ENCODE measurements at places on chromosomes 13 and 19.
A peak's percentile ranks its signal among the peaks of the same experiment; 100 is the strongest.

DNA sequence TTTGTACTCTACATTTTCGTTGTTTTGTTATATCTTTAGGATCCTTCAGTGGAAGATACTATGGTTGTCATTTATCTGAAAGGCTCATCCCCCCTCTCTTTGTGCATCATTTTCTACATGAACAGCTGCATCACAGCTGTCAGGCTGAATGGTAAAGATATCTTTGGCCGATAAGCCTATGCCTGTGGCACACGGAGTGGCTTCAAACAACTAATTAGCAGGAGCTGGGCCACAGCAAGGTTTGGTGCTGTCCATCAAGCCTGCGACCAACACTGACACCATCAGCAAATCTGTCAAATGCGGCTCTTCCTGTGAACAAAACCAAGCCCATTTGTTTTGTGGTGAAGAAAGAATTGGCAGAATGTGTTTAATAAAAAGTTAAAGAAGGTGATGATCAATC lies 334.4 kb downstream of the PCDH9 start:
- H3K4me3 ChIP-seq, result no peak overlapping the region
- H3K27ac ChIP-seq, result no peak overlapping the region
- H3K36me3 ChIP-seq, result no peaks in the 10 kb centered on the region
- DNase-seq, result no peak
- H3K4me1 ChIP-seq, result no peaks in the 10 kb centered on the region
- no peaks in the 10 kb centered on the region for H3K27me3 ChIP-seq

- H3K27me3 ChIP-seq, result no peaks in the 10 kb centered on the region
- H3K4me3 ChIP-seq, result no peak overlapping the region
- H3K36me3 ChIP-seq, result no peaks in the 10 kb centered on the region
- no peak for DNase-seq
Observed at GRCh38 chr13:37407156-37407555, 191.4 kb downstream of the POSTN start.

DNA sequence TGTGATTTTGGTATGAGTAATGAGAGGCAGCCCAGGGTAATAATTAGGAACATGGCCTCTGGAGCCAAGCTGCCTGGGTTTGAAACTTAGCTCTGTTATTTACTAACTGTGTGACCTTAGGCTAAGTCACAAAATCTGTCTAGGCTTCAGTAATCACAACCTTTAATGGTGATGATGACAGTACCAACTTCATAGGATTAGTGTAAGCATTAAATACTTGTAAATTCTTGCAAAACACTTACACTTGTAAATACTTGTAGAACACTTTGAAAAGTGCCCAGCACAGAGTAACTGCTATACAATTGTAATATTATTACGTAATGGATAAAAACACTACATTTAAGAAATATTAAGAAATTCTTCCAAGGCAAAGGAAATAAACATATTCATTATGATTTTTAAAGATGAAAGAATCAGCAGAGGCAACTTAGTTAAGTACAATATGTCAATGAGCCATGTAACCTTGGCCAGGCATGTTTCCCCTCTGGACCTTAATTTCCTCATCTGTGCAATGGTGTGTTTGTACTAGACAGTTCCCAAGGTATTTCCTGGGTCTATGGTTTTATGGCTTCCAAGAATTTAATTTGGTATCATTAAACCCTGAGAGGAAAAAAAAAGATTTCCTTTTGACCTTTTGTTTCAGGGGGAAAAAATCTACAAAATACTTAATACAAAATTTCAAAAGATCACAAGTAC lies 628.5 kb upstream of the KLHL1 start:
- no peak overlapping the region for H3K4me3 ChIP-seq
- no peaks in the 10 kb centered on the region for H3K36me3 ChIP-seq
- no peaks in the 10 kb centered on the region for H3K4me1 ChIP-seq
- no peaks in the 10 kb centered on the region for H3K27me3 ChIP-seq
- no peak overlapping the region for H3K27ac ChIP-seq

GRCh38 chr19:49427855-49428546 lies 2.8 kb downstream of the GFY start:
- H3K4me1 ChIP-seq, result no peaks in the 10 kb centered on the region
- no peaks in the 10 kb centered on the region for H3K36me3 ChIP-seq
- no peak overlapping the region for H3K27ac ChIP-seq
- H3K27me3 ChIP-seq, result peaks cover 100% of the 10 kb centered on the region

DNA sequence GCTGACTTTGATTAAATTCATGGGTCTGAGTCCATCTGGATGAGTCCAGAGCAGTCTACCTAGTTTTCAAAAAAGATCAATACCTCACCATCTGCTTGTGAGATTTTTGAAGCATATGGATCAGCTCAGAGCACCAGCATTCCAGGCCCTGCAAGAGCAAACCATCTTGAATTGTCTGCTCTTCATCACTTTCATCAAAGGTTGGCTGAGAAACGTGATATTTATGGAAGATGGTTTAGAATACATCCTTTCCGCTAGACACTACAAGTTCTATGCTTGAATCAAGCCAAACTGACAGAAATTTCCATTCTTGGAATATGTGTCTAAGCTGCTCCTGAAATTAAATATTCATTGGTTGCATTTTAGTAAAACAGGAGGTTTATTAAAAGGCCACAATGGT lies 190.3 kb downstream of the KCNRG start:
- H3K36me3 ChIP-seq, result no peaks in the 10 kb centered on the region
- H3K27ac ChIP-seq, result no peak overlapping the region
- no peak for DNase-seq

DNA sequence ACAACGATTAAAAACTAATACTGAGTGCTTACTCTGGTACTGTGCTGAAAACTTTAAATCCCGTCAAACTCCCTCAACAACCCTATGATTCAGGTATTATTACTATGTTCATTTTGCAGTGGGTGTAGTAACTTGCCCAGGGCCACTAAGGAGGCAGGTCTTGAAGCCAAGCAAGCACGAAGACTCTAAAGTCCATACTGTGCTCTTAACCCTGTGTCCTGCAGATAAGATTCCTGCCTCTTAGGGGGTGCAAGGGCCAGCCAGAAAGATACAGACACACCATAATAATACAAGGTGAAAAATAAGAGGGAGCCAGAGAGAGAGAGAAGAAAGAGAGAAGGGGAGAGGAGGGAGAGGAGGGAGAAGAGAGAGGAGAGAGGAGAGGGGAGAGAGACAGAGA lies 95.5 kb downstream of the CDADC1 start:
- no peaks in the 10 kb centered on the region for H3K4me1 ChIP-seq
- no peak overlapping the region for H3K4me3 ChIP-seq
- peak overlapping the region; percentile 51 for H3K27ac ChIP-seq
- DNase-seq, result no peak
- H3K27me3 ChIP-seq, result no peaks in the 10 kb centered on the region
- no peaks in the 10 kb centered on the region for H3K36me3 ChIP-seq

DNA sequence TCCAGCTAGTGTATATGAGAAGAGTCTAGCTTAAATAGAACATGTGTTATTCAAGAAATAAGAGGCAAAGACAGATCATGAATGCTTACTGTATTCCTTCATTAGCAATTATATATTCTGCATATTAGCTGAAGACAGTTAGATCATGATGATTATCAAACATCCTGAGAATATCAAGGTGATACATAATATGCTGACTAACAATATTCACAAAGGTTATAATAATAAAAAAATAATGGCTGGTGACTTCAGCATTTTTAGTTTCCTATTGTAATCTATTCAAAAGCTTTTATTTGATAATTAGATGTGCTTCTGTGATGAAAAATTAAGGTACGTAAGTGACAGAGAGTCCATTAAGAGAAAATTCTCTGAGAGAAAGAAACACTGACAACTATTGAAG lies 511.4 kb downstream of the PCDH17 start:
- DNase-seq, result no peak
- H3K27me3 ChIP-seq, result no peaks in the 10 kb centered on the region
- no peak overlapping the region for H3K4me3 ChIP-seq
- H3K27ac ChIP-seq, result no peak overlapping the region

DNA sequence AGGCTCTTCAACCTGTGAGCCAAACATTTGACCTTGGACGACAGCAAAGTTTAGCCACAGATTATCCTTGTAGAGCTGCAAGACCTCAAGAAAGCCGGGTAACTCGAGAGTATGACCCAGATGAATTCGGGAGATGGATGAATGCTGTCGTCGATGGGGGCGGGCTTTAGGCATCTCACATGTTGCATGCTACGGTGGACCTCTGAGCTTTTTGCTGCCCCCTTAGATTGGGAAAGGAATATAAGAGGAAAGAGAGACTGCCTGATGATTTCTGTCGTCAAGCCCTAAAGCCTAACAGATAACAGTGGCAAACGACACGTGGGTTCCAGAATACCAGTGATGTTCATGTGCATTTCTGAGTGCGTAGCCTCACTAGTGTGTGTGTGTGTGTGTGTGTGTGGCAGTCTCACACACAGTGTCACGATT lies 730 bp upstream of the ABCC4 start:
- peak overlapping the region; percentile 80 for H3K4me3 ChIP-seq
- no peaks in the 10 kb centered on the region for H3K4me1 ChIP-seq
- H3K27ac ChIP-seq, result peak overlapping the region; percentile 71

- no peaks in the 10 kb centered on the region for H3K4me1 ChIP-seq
- H3K4me3 ChIP-seq, result no peak overlapping the region
- H3K36me3 ChIP-seq, result no peaks in the 10 kb centered on the region
- no peaks in the 10 kb centered on the region for H3K27me3 ChIP-seq
- no peak overlapping the region for H3K27ac ChIP-seq
Observed at GRCh38 chr13:94239135-94239534, 240.3 kb downstream of the DCT start.

DNA sequence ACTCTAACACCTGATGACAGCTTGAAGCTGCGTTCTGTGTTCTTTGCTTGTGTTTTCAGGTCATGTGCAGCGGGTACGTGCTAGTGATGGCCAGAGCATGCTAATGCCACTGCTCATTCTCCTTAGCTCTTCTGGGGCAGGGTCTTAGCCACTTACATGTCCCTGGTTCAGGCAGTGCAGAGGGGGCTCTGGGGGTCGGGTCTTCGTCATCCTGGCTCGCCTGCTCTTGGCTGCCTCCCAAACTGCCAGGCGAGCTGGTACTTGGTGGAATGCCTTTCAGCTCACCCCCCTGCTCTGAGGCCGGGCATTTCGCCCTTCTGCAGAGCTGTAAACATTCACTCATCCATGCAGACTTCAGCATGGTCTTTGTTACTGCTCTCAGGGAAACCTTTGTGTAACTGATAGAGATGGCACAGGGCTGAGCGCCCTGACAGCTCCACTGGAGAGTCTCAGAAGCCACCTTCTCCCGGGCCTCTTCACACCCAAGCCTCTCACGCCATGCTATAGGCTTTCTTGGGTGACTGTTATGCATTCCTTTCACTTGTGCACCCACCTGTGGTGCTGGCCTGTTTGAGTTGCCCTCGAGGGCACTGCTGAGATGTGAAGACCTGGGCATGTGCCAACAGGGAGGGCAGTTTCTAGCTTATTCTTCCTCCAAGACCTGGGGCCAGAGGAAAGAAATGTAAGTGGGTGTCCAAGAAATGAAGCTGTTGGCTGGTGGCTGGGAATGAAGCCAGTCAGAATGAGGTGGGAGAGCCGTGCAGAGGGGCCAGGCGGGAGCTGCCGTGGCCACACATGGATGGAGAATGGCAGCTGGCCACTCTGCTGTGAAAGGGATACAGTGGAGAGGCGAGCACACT lies 24.4 kb downstream of the FAM124A start:
- DNase-seq, result no peak
- peak overlapping the region; percentile 75 for H3K27ac ChIP-seq
- H3K27me3 ChIP-seq, result no peaks in the 10 kb centered on the region
- H3K4me3 ChIP-seq, result peak overlapping the region; percentile 1

GRCh38 chr19:51339313-51339686 lies 2.6 kb downstream of the VSIG10L start:
- H3K4me1 ChIP-seq, result no peaks in the 10 kb centered on the region
- H3K27ac ChIP-seq, result peak overlapping the region; percentile 77
- H3K27me3 ChIP-seq, result no peaks in the 10 kb centered on the region

GRCh38 chr13:62320129-62321108 lies 904.8 kb upstream of the PCDH20 start:
- H3K27ac ChIP-seq, result no peak overlapping the region
- H3K4me1 ChIP-seq, result no peaks in the 10 kb centered on the region
- no peaks in the 10 kb centered on the region for H3K36me3 ChIP-seq
- H3K4me3 ChIP-seq, result no peak overlapping the region
- no peaks in the 10 kb centered on the region for H3K27me3 ChIP-seq
- DNase-seq, result no peak

DNA sequence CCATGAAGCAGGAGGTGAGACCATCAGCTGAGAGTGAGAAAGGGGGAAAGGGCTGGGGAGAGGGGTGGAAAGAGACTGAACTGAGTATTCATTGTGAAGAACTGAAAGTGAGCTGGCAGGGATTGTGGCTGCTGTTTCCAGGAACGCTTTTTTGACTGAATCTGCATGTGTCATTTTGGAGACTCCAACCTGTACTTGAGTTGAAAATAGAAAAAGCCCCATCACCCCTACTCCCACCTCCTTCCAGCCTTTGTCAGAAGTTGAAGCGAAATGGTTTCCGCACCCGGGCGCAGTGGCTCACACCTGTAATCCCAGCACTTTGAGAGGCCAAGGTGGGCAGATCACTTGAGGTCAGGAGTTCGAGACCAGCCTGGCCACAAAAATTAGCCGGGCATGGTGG lies 128.0 kb upstream of the GPR12 start:
- no peaks in the 10 kb centered on the region for H3K36me3 ChIP-seq
- no peak overlapping the region for H3K4me3 ChIP-seq
- no peaks in the 10 kb centered on the region for H3K27me3 ChIP-seq
- H3K4me1 ChIP-seq, result no peaks in the 10 kb centered on the region
- no peak overlapping the region for H3K27ac ChIP-seq
- DNase-seq, result no peak

DNA sequence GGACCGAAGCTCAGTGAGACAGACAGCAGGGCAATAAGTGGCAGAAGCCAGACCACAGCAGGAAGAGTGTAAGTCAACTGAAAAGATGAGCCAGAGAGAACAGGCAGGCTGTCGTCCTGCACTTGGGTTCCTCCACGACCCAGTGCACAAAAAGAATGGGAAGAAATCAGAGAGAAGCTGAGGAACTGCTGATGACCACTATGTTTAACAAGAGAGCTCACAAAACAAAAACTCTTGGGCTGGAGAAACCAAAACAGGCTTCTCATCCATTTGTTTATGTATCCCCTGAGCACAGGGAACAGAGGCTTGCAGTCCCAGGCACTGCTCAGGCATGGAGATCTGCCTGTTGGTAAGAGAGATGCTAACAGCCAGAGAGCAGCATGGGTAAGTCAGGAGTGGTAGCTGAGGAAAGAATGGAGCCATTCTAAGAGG lies 14.0 kb downstream of the AKAP8L start:
- DNase-seq, result no peak
- no peaks in the 10 kb centered on the region for H3K27me3 ChIP-seq
- peaks cover 28% of the 10 kb centered on the region for H3K4me1 ChIP-seq
- no peak overlapping the region for H3K4me3 ChIP-seq
- H3K27ac ChIP-seq, result no peak overlapping the region

DNA sequence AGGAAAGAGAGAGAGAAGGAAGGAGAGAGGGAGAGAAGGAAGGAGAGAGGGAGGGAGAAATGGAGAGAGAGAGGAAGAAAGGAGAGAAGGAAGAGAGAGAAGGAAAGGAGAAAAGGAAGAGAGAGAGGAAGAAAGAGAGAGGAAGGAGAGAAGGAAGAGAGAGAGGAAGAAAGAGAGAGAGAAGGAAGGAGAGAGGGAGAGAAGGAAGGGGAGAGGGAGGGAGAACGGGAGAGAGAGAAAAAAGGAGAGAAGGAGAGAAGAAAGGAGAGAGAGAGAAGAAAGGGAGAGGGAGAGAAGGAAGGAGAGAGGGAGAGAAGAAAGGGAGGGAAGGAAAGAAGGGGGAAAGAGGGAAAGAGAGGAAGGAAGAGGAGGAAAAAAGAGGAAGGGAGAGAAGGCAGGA lies 1070.7 kb downstream of the UQCRFS1 start:
- no peaks in the 10 kb centered on the region for H3K27me3 ChIP-seq
- no peak overlapping the region for H3K27ac ChIP-seq

- DNase-seq, result no peak
- no peaks in the 10 kb centered on the region for H3K4me1 ChIP-seq
- no peak overlapping the region for H3K27ac ChIP-seq
- H3K36me3 ChIP-seq, result no peaks in the 10 kb centered on the region
- no peak overlapping the region for H3K4me3 ChIP-seq
- no peaks in the 10 kb centered on the region for H3K27me3 ChIP-seq
Observed at GRCh38 chr19:34559045-34559444, 77.5 kb downstream of the WTIP start.
